COR-L47 (cell line): ENCODE measurements at places on chromosomes 7 and 10.

- DNase-seq: no peak
Measured at GRCh38 chr7:88465600-88465999, 158.9 kb upstream of the STEAP4 start.

DNA sequence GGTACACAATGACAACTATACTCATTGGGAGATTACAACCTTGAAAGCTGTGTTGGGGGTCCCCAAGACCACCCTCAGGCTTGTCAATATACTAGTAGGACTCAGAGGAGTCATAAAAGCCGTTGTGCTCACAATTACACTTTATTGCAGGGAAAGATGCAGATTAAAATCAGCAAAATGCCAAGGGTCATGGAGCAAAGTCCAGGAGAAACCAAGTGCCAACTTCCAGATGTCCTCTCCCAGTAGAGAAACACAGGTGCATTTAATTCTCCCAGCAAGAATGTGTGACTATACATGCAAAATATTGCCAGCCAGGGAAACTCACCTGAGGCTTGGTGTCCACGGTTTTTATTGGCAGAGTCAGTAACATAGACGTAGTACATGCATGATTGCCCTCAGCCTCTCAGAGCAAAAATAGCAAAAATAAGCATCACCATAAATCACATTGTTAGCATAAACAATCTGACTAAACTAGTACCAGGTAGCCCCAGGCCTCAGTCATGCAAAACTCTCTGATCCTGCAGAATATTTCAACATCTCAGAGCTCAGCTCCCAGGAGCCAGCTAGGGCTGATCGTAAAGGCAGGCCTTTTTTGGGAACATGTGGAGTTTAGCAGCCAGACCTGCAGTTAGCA is 50.7 kb downstream of the VIM start:
- DNase-seq: no peak

DNA sequence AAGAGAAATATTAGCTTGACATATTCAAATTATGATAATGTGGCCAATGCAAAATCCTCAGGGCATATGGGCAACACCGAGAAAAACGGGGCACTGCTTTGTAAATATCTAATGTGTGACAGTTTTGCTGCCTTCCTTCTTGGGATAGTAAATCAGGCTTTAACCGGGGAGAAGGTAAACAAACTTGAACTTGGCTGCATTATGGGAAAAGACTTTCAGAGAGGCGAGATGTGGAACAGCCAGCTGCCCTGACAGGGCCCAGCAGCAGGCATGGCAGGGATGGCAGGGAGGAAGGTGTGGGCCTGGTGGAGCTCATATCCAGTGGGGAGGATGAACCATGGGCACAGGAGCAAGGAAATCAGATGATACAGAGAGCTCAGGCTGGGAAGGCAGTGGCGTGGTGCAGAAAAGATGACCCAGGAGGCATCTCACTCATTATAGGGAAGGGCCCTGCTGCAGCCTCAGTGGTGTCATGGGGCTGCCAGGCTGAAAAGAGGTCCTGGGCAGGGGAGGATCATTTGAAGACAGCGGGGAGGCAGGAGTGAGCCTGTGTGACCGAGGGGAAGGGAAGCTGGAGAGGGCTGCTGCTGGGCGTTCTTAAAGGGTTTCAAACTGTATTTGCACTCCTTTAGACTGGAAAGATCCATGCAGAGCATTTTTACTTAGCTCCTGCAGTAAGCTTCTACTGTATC is 26.7 kb downstream of the CXCL12 start:
- DNase-seq: no peak

DNA sequence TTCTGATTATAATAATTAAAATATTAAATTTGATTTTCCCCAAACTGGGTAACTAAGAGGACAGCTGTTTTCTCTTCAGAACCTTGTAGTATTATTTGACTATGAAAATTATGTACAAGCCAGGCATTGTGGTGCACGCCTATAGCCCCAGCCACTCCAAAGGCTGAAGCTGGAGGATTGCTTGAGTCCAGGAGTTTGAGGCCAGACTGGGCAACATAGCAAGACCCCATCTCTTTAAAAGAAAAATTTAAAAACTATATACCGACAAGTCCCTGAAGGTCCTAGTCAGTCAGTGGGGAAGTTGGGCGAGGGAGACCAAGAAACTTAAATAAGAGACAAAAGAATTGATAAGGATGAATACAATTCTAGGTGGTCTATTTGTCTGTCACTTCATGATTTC is 27.1 kb upstream of the UBE2D1 start:
- DNase-seq: no peak

DNA sequence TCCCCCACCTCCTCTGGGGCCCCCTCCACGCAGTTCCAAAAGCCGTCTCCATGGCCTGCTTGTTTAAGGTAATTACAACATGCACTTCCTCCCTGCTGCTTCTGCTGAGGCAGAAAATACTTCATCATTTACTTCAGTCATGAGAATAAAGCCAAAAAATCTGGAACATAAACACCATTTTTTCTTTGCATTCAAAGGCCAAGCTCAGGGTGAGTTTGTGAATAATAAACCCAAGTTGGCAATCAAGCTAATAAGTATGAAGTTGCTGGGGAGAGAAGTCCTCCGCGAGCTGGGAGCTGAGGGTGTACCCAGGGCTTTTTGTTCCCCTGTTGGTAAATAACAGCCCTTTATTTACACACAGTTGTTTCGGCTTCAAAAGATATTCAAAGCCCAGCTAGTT is 70.5 kb downstream of the FAM204A start:
- no peak for DNase-seq

DNA sequence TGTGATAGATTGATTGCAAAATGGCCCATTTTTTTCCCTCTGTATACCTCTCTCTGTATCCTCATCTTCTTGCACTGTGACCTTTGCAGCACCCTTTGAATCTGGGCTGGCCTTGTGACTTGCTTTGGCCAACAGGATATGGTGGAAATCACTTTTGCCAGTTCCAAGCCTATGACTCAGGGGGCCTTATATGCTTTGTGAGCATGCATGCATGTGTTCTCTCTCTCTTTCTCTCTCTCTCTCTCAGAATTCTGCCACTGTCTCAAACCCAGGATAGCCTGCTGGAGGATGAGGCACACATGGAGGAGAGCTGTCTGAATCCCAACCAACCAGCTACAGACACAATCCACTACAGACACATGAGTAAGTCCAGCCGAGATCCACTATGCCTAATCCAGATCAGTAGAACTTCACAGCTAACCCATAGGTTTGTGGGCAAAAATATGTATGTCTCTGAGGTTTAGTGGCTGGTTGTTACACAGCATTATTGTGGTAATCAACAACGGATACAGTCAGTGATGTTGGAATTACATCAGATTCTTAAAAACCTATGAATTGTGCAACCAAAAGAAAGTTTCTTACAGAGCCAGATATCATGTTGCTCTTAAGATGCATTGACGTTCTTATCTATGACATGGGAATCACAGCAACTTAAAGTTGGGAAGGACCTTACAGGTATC is 41.8 kb upstream of the ABCB4 start:
- no peak for DNase-seq

DNA sequence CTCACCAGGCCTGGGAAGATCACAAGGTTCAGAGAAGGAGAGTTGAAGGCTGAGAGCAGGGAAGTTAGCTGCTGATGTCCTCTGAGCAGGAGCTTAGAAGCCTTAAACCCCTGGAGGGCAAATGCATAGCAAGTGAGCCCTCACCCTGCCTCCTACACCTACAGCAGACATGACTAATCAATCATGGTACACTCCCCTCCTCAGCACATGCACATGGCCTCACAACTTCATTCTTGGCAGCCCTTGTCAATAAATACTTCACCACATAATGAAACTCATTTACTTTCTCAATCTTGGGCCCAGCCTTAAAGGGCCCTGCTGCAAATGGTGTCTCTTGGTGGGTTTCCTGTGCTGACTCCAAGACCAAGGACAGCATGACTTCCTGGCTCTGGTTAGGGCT is 12.9 kb downstream of the MMRN2 start:
- DNase-seq: no peak

DNA sequence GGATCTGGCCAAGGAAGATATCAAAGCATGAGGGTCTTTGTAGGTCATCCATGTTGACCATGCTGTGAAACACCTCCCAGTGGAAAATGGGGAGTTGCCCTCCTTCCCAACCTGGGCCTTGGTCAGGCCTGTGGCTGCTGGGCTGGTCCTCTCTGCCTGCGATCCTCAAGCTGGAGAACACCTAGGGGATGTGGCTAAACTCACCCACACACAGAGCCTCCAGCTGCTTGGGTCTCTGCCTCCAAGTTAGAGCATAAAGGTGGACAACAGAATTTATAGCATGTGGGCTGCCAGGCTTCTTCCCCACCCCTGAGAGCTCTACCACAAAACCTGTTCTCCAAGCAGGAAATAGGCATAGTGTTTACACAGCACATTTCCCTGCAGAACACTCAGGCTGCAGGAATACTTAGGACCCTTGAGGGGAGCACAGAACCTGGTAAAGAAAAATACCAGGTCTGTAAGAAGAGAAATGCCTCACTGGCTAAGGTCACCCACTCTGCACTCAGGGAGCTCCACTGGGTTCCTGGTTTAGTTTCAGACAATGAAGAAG is at the start of gene SFTPA2:
Gene SFTPA2 (minus strand): TSS at position 248 of the 550 bp plus-strand sequence. CDS start 924 bp downstream, outside the sequence.
- no peak for DNase-seq

DNA sequence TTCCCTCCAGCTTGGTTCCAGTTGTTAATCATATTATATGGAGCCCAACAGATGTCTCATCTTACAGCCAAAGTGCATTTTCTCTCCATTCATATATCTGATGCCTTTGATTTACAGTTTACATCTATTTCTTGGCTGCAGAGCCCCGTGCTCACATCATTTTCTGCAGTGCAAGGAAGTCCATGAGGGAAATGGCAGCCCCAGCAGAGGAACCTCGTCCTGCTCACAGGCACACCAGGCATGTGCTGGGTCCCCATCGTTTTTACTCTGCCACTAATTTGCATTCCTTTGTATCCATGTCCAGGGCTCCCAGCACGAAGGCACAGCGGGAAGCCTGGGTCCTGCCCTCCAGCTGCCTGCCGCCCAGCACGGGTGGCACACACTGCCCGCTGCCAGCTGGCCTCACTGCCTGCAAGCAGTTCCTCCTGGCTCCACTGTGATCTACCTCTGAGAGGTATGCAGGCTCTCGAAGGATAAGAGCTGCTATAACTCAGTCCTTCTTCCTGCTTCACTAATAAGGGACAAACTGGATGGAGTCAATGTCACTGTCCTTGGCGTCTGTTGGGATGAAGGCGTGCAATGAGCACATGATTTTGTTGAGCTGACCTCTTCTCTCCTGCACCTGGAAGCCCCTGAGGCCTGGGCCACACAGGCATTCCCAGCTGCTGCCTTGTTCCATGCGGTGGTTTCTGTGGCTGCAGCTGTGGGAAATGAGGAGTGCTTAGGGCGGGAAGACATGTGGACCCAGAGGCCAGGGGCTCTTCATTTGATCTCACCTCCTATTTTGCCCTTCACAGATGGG is 583.6 kb upstream of the MGMT start:
- no peak for DNase-seq

DNA sequence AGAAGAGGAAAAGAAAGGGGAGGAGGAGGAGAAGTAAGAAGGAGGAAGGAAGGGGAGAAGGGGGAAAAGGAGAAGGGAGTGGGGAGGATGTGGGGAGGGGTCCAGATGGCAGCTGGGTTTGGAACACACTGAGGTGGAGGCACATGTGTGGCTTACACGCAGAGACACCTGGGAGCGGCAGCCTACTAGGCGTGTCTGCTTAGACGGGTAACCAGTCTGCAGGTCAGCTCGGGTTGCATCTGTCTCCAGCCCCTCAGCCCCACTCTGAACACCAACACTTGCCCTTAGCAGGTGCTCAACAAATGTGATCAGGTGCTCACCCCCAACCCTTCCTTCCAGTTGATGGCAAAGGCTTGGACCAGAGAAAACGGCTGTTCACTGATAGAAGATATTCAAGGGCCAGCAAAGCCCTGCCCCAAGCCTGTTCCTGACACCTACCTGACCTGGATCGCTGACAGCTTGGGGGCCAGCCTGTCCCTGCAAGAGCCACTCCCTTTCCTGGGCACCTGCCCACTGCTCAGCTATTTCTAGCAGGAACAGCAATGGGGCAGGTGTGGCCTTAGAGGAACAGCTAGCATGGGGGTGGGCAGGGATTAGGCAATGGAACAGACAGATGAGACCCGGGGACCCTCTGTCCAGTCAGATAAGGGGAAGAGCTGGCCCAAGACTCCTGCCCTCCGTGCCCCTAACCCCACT is 70.5 kb downstream of the SH3PXD2A start:
- DNase-seq: no peak

DNA sequence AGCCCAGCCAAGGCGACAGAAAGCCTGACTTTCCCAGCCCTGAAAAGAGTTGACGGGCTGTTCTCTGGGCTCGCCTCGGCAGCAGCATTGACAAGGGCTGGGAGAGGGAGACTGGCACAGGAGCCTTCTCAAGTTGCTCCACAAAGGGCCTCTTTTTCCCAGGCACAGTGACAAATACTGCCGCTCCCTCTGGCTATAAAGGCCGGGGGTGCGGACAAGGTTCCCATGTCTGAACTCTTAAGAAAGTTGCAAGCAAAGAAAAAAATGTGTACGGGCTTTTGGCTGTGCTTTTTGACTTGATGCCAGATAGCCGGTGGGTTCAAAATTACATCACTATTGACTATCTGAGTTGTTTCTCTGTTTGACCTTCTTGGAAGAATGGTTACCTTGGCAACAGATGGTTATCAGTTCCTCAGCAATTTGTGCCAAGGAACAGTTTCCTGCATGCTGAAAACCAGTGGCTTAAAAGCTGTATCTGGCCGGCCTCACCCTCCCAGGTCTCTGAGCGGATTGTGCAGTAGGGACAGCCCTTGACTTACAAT is 115.9 kb upstream of the EEPD1 start:
- DNase-seq: peak; percentile 77

DNA sequence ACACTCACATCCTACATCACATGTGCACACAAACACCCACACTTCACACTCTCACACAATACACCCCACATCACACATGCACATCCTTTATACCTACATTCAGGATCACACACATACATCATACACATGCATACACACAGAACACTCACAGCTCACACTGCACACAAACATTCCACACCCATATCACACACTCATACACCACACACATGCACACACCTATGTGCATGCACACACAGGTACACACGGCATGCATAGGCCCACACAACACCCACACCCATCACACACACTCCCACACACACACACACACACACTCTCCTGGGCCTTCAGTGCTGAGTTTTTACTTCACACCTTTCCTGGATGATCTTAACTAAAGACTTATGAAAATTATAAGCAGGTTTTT is 220.5 kb downstream of the DNAJB6 start:
- no peak for DNase-seq

GRCh38 chr7:26937306-26937705 is 72.9 kb upstream of the SKAP2 start:
- no peak for DNase-seq

GRCh38 chr7:87213252-87213651 is 6.3 kb downstream of the TMEM243 start:
- no peak for DNase-seq

- no peak for DNase-seq
Measured at GRCh38 chr10:29861811-29862505, 197.4 kb downstream of the JCAD start.

DNA sequence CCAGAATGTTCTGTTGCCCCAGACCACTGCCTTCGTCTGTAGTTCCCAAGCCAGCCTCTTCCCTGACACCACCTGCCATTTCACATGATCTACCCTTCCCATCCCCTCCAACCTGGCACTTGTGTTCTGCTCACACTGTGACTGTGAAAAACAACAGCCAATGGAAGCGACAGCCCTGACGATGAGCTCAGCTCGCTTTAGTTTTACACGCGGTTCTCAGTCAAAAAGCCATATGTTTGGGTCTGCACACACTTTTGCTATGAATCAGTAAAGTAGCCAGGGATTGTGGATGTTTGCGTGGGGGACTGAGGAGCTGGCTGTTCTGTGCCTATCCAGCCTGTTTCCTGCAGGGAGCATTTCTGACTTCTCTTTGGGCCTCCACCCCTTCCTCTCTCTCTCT is 282.7 kb downstream of the WDR11 start:
- no peak for DNase-seq
